Renal pelvis (tissue), 12 donors: ENCODE measurements at places on chromosomes 3 and 15. TPM values are rescaled to one million over a fixed set of nuclear protein-coding genes. Genes with fewer than 3 reads are reported as not detected.

SLC28A2 gene
- polyA plus RNA-seq: 1.0 TPM

PTH1R gene
- 247 TPM for polyA plus RNA-seq

CYP1A2 gene
- 0.21 TPM for polyA plus RNA-seq

ASB14 gene
- polyA plus RNA-seq: 0.56 TPM

MKRN3 gene
- 2.0 TPM for polyA plus RNA-seq

MB21D2 gene
- polyA plus RNA-seq: 15.4 TPM

TPRG1 gene
- 0.30 TPM for polyA plus RNA-seq

KBTBD12 gene
- 1.1 TPM for polyA plus RNA-seq

C15orf61 gene
- 6.1 TPM for polyA plus RNA-seq

LRRC34 gene
- 16.0 TPM for polyA plus RNA-seq

CNTN3 gene
- 6.3 TPM for polyA plus RNA-seq

PLSCR5 gene
- polyA plus RNA-seq: not detected

DNA sequence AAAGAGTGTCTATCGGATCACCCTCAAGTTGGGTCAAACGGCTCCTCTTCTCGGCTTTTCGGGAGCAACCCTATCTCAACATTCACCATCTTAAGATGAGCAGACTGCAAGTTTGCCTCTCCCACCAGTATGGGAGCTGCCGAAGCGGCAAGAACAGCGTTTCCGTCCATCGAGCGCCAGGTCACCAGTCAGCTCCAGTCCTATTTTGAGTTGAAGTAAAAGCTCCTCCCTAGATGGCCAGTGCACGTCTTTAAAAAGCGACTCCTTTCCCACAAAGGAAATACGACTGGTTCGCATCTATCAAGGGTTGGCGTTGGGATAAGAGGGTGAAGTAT is 369 bp upstream of the U2SURP start:
- DNase-seq: no peak

DNA sequence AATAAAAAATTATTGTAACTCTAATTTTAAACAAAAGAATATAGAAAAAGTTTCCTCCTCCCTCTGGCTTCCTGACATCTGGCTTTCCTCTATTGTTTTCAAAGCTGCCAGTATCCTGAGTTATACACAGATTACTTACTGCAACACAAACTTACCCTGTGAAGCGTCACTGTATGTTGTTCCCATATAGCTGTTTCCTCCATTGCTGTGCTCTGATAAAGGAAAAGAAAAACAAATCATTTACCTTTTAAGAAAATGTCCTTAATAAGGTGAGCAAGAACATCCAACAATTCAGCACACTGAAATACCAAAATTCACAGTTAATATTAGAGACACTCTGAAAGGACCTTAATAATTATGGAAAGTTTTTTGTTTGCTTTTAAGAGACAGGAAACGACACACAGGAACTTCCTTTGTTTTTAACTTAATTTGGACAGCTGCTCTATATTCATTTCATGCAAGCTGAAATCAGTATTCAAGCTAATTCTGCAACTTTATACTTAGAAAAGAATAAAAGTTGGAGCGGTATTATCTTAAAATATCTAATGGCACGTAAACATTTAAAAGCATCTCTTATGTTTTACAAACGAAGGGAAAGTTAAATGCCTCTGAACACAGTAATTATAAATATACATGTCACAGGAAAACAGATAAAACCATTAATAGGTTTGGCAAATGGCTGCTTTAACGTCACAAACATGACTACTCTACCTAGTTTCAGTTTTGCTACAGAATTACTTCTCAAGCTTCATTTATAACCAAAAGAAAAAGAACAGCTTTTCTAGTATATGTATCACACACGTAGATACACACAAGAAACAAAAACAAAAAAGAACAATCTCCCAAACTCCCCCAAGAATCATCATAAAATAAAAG is 21.5 kb downstream of the TJP1 start:
- DNase-seq: no peak

GRCh38 chr3:123571264-123571972 is 13.4 kb downstream of the HACD2 start:
- DNase-seq: no peak

- DNase-seq: no peak
Observed at GRCh38 chr3:150610785-150611184, 7.7 kb downstream of the SELENOT start.

GRCh38 chr3:87088430-87088992 is 97.6 kb upstream of the VGLL3 start:
- DNase-seq: no peak

DNA sequence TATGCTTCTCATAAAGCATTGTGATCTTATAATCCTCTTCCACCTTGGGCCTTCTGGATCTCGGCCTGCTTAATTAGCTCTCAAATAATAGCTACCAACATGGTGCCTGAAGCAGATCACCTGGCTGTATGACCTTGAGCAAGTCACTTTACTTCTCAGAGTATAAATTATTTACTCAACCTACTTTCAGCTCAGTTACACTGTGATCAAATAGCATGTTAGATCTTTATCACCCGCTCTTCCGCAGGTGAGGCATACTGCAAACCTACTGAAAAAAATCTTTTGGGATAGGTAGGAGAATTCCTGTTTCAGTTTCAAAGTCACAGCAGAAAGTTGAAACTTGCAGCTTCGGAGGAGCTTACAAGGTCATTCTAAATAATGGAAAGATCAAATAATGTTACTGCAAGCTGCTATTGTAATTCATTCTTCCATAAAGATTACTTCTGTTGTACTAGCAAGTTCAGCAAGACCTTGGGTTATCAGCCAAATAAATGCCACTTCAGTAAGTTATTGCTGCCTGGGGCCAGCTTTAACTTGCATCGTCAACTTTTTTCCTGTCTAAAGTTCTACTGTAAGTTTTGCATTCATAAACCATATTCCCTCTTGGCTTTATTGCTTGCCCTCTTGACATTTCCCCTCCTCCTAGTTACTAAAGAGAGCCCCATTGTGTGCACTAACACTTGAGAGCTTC is 268.4 kb upstream of the ATP11B start:
- DNase-seq: peak; percentile 70

- no peak for DNase-seq
Observed at GRCh38 chr3:33919312-33920120, 121.1 kb downstream of the PDCD6IP start.

DNA sequence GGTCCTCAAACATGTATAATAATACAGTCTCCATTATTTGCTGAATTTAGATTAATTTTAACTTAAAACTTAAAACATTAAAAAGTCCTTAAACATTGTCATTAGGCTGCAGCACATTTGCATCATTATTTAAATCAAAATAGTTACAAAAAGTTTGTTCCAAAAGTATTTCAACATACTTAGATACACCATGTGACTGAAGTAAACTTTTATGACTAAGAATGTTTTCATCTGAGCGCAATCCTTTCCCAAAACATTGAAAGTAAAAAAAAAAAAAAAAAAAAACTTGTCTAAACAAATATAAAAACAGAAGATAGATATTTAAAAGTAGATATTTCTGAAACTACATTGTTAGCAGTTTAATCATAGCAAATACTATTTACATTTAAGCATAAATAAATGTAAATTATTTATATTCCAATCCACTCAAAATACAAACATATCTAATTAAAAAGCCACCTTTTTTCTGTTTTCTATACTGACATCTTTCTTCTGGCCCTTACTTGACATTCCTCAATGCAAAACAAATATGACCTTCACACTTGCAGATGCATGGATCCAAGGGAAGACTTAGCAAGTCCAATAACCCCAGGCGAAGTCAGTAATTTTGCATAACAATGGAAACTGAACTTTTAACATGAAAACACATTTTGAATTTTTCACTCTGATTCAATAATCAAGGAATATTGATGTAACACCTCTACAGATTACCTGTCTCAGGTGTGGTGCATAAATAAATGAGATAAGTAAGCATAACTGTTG is 10.3 kb downstream of the FAM227B start:
- no peak for DNase-seq

GRCh38 chr3:23991683-23992628 is 46.9 kb downstream of the NR1D2 start:
- peak; percentile 70 for DNase-seq

DNA sequence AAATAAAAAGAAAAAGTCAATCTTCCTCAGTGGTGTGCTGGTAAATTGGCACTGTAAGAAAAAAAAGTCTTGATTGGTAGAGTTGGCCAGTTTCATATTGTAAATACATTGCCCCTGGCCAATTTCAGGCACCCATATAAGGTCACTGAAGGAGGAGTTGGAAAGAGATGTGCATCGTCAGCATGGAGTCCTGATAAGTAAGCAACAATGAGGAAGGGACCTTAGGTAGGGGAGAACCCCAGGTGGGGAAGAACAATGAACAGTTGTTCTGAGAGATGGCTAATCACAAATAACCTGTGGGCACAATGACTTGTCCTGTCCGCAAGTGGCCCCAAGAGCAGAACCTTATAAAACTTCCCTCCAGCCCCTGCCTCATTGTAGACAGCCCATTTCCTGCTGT is 8.6 kb upstream of the CYP8B1 start:
- DNase-seq: no peak

DNA sequence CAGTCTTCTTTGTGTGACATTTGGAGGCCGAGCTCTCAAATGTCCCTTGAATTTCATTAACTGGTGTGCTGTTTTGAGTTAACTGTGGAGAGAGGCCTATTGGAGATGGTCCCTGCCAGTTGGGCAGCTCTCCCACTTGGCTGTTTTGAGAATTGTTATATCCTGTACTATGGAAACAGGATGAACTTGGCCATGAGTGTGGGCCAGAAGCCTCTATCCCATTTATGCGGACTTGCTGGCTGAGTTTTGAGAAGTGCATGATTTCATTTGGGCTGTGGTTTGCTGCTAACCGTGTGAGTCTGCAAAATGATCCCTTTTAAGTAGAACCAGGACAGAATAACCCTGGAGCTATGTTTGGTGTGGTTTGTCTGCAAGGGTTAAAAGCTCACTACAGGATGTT is 366.0 kb downstream of the PTPRG start:
- DNase-seq: no peak

- no peak for DNase-seq
Observed at GRCh38 chr3:184658223-184658928, 53.5 kb downstream of the MAGEF1 start.

GRCh38 chr3:32960404-32961170 is 9.1 kb downstream of the CCR4 start:
- DNase-seq: no peak

DNA sequence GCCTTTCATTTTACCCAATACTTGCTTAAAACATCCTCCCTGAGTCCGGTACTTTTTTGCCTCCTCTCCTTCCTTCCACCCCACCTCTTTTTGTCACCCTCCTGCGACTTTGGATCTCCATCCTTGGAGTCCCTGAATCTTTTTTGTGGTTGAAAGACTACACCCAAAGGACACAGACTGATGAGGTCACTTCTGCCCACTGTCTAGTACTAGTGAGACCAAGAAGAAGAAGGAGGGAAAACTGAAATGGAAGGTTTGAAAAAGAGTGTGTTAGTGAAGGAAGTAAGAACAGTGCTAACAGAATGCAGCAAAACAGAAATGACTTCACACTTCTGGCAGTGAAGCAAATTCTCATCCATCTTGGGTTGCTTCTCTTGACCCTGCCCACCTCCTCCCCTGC is 6.6 kb downstream of the B3GNT5 start:
- no peak for DNase-seq

DNA sequence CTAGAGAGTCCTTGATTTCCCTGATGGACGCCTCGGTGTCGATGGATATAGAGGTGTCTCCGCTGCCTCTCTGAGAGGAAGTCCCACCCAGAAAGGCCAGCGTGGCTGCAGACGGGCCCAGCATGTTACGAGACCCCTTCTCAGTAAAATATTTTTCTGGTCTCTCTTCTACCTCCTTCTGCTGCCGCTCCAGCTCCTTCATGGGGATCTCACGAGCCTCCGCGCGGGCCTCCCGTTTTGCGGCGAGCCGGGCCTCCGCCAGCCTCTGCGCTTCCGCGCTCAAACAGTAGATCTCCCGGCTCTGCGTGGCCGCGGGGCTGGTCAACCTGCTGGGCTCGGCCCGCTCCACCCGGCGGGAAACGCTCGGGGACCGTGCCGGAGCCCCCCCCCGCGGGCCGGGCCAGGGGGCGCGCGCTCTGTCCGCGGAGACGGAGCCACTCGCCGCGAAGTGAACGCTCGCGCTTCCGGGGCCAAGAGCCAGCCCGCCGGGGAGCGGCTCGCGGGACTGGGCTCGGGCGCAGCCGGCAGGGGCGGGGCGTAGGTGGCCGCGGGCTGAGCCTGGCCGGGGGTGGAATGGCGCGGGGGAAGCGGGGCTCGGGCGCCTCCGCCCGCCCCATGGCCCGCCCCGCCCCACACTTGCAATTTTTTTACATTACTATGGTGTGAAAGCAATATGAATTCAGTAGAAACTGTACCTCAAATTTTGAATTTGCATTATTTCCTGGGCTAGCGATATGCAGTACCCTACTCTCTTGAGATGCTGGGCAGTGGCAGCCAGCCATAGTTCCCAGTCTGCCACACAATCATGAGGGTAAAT is 10.2 kb upstream of the KCNMB3 start:
- peak; percentile 63 for DNase-seq
